ENCODE measurements at places on chromosomes 7 and 10.

- DNase-seq, result no peak
These were observed 78.8 kb upstream of the CPXM2 start for GRCh38 chr10:123970207-123970926.

- DNase-seq, result no peak
These were observed 32.0 kb upstream of the NPFFR1 start for GRCh38 chr10:70315815-70316214.

- peak; percentile 84 for DNase-seq
These were observed 2.2 kb downstream of the MAFK start for GRCh38 chr7:1532456-1533254.

GRCh38 chr7:122438006-122438405 lies 133.5 kb upstream of the FEZF1 start:
- DNase-seq, result no peak

GRCh38 chr10:69972981-69973397 lies 79.7 kb upstream of the MACROH2A2 start:
- no peak for DNase-seq

- no peak for DNase-seq
These were observed 46.5 kb upstream of the FGL2 start for GRCh38 chr7:77246026-77246640.

- no peak for DNase-seq
These were observed 40.4 kb downstream of the PHTF2 start for GRCh38 chr7:77838929-77839491.

GRCh38 chr7:149444287-149444686 lies 16.6 kb downstream of the ZNF777 start:
- DNase-seq, result no peak

DNA sequence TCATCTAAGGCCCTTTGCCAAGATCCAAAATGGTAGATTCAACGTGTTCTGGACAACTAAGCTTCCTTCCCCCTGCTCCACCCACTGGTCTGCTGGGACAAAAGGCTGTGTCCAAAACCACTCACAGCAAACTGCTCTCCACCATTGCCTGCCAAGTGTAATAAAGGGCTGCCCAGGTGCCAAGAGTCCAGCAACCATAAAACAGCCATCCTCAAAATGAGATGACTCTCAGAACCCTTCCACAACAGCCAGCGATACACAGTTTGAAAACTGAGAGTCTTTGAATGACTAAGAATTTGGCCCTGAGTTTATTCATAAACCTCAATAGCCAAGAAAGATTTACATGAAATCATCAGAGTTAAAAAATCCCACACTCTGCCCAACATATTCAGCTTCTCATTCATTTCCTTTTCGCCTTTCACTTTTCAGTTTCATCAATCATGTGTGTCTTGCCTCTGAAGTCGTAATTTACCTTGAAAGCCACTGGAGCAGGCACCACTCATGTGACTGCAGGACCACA lies 658.1 kb upstream of the MGMT start:
- no peak for DNase-seq

GRCh38 chr7:67743501-67743900 lies 746.9 kb downstream of the TYW1 start:
- DNase-seq, result no peak
